ENCODE measurements at places on chromosomes 3 and 15.
A peak's percentile ranks its signal among the peaks of the same experiment; 100 is the strongest.

- peak; percentile 22 for DNase-seq
Observed at GRCh38 chr15:101613130-101614000, 38.8 kb downstream of the TM2D3 start.

GRCh38 chr15:31150732-31151231 is 49.3 kb upstream of the TRPM1 start:
- no peak for DNase-seq

GRCh38 chr3:38027466-38028465 is 1.7 kb downstream of the PLCD1 start:
- no peak for DNase-seq

DNA sequence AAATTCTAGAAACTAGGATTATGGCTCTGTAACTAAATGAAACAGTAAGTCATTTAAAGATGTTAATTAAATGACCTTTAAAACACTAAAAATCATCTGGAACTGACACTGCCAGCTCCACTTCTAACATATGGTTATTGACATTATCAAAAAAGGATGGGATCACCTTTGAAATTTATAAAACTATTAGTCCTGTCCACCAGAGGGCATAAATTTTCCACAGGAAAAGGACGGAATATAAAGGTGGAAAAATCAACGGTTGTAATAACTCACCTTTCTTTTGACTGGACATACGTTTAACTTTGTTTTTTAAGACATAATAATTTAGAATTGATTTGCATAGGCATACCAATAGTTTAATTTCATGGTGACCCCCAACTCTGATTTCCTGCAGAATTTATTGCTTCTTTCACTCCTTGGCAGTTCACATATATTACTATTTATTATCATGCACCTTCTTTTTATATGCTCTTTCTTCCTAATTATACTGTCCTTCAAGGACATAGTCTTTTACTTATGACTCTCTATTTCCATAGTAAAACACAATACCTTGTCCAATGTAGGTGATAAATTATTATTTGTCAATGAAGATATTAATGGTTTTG is 345.7 kb downstream of the CADM2 start:
- DNase-seq: peak; percentile 5

Data from SW480 (cell line).